ENCODE measurements at places on chromosomes 2 and 18. TPM values are rescaled to one million over a fixed set of nuclear protein-coding genes. Genes with fewer than 3 reads are reported as not detected.

Gene SPR
- 25.7 TPM for polyA plus RNA-seq

Gene EPAS1
- polyA plus RNA-seq, result 92.2 TPM

Gene SRD5A2
- not detected for polyA plus RNA-seq

Gene ALPP
- polyA plus RNA-seq, result not detected

DNA sequence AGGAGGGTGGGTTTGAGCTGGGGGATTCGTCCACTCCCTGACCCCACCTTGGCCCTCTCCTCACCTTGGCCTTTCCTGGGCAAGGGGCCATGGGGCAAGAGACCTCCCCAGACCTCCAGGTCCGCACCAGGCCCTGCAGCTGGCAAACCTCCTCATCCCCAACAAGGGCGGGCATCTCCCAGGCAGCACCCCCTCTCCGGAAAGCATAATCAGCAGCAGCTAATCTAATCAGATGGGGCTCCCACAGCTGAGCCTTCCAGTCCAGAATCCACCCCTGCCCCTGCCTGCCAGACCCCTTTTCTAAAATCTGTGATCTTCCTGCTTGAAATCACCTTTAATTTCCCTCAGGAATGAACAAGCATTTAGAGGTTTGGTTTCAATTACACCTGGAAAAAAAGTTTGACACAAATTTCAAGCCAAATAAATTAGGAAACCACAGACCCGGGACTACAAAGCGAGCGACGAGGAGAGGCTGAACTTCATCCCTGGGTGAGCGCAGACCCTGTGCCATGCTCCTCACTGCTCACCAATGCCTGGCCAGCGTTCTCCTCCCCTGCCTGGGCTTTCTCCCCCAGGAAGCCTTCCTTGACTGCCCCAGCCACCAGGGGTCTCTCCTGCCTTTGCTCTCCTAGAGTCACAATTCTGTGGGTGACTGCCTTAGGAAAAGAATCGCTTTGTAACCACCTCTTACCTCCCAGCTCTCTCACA, 143.0 kb upstream of the MYCN start:
- peak; percentile 61 for DNase-seq
- H3K36me3 ChIP-seq, result no peaks in the 10 kb centered on the region
- no peaks in the 10 kb centered on the region for H3K27me3 ChIP-seq
- H3K27ac ChIP-seq, result no peak overlapping the region
- no peak overlapping the region for H3K4me3 ChIP-seq

DNA sequence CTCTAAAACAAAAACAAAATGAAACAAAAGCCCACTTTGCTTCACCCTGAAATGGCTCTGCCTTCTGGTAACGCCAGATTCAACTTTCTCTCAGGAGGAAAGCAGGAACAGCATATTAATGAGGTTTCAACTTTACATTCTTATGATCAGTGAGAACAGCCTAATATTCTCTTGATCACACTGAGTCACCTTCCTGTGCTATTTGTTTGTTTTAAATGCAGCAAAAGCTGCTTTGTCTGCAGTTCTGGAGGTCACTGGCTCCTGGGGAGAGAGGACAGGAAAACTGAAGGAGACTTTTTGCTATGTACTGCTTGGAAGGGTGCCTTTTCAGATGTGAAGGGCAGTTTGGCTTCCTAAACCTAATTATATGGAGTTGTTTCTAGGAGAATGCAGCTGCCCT, 48.1 kb downstream of the MAIP1 start:
- H3K4me3 ChIP-seq, result no peak overlapping the region
- H3K36me3 ChIP-seq, result no peaks in the 10 kb centered on the region
- DNase-seq, result no peak
- no peaks in the 10 kb centered on the region for H3K27me3 ChIP-seq

DNA sequence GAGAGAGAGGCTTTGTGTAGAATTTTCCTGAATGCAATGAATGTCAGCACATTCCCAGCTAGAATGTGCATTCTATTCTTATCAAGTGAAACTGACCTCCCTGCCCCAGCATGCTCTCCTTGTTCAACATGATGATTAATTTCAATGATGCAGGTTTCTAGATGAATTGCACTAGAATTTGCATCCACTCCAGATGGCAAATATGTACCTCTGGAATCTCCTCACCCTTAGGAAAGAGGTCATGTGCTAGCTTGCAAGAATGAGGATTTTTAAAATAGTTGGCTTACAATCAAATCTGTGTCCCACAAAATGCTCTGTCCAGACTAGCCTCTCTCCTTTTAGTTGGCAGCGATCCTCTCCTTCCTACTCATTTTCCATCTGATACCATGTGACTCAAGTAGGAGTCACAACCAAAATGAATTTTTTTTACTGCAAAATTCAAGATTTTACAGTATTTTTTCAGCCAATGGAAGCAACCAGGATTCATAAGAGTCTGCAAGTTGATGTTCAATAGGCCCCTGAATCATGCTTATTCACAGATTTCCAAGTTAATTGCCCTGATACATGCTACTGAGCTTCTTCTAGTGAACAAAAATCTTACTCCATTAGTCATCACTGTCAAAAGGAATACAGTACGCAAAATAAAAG, 21.0 kb upstream of the STAT4 start:
- H3K27ac ChIP-seq, result peak overlapping the region; percentile 88
- no peak for DNase-seq
- no peaks in the 10 kb centered on the region for H3K36me3 ChIP-seq
- peaks cover 37% of the 10 kb centered on the region for H3K4me1 ChIP-seq
- H3K4me3 ChIP-seq, result 0 out of 2 replicates have a peak overlapping the region, but pooled peaks have one; percentile 18
